ENCODE measurements at places on chromosomes 1 and 21.

GRCh38 chr21:41317458-41317857 is 857 bp downstream of the FAM3B start:
- no peak for DNase-seq

- no peak for DNase-seq
Measured at GRCh38 chr1:246008363-246008831, 498.7 kb downstream of the SMYD3 start.

- DNase-seq, result no peak
Measured at GRCh38 chr1:43351421-43352350, 7.1 kb upstream of the CDC20 start.

DNA sequence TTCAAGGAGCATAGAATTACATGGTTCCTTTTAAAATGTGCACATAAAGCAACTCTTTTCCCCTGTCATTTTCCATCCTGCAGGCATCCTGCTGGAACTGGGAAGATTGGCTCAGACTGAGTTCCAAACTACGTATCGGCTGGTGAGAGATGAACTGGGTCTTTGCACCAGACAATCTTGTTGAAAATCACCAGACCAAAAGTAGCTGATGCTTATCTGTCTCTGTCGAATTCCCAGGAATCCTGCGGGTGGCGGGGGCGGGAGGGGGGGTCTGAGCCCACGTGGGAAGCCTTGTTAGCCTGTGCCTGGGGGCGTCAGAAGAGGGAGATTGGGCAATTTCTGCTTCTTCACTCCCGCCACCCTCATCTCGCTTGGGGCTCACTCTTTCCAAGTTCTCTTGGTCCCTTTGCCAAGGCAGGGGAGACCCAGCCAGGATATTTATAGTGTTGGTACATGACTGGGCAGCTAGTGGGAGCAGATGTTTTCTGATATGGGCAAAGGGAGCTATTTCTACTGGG is 90.1 kb upstream of the SLC25A33 start:
- DNase-seq, result peak; percentile 96

DNA sequence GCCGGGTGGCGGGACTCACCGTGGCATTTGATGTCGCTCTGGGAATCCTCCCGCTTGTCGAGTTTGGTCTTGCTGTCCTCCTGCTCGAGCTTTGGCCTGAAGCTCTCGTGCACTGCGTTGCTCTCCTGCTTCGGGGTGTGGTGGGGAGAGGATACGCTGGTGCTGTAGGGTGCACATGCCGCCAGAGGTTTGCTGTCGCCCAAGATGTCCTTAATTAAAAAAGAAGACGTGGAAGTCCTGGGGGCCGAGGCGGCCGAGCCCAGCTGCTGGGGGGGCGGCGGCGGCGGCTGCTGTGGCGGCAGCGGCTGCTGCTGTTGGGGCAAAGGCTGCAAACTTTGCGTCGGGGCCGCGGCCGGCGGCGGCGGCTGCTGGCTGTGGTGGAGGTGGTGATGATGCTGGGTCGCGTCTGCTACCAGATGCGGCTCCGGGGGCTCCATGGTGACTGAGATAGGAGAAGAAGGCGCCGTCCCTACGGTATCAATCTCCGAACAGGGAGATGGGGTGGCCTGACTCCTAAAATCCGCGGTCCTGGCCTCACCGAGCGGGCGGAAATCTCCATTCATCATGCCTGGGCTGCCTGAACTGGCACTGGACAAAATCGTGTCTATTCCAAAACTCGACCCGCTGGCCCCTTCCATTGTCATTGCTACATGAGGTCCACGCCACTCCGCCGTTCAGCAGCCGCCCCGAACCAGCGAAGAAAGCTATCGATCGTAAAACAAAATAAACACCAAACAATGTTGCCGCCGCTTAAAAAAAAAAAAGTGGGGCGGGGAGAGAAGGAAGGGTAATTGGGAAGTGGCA is at the start of gene BARHL2:
TSS of gene BARHL2 (minus strand) at position 751 of the 804 bp plus-strand sequence. CDS start at position 644, 107 bp downstream.
- no peak for DNase-seq

GRCh38 chr1:94974241-94974640 is 47.3 kb upstream of the CNN3 start:
- peak; percentile 88 for DNase-seq

DNA sequence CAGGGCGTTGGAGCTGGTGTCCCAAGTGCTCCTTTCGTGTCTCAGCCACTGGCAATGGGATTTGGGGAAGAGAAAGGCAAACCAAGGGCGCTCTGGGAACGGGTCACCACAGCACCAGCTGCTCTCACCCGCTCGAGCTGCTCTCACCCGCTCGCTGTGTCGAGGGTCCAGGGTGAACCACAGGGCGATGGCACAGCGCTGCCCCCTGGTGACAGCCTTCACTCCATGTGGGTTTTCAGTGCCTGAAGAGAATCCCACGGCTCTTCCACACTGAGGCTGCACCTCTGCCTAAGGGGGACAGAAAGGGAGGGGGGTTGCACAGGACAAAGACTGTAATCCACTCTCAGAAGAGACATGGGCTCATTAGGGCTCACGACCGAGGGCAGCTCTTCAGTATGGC is 7.1 kb upstream of the CLDN19 start:
- no peak for DNase-seq

- no peak for DNase-seq
Measured at GRCh38 chr1:53265581-53265980, 27.3 kb upstream of the MAGOH start.

- peak; percentile 99 for DNase-seq
Measured at GRCh38 chr1:78004719-78005447, at the start of gene DNAJB4. Gene DNAJB4, plus strand, starts transcription at chr1:78004939. Its CDS starts 172 bp downstream, at chr1:78005111.

- no peak for DNase-seq
Measured at GRCh38 chr1:114082304-114082630, 71.4 kb downstream of the SYT6 start.

DNA sequence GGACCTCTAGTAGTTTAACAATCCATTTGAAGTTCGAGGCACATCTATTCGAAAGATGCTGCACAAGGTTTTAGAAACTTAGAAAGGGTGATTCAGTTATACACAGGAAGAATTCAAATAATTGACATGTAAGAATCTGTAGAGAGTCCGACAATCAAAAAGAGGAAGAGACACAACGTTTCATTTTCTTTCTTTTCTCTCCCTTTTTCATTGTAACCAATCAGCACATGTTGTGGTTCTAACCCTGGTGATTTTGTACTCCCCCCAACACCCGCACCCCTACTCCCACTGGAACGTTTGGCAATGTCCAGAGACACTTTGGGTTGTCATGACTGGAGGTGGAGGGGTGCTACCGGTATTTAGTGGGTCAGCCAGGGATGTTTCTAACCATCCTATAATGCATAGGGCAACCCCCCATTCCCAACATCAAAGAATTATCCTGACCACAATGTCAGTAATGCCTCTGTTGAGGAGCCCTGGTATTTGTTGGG is 4.9 kb downstream of the TGFB2 start:
- DNase-seq, result no peak

DNA sequence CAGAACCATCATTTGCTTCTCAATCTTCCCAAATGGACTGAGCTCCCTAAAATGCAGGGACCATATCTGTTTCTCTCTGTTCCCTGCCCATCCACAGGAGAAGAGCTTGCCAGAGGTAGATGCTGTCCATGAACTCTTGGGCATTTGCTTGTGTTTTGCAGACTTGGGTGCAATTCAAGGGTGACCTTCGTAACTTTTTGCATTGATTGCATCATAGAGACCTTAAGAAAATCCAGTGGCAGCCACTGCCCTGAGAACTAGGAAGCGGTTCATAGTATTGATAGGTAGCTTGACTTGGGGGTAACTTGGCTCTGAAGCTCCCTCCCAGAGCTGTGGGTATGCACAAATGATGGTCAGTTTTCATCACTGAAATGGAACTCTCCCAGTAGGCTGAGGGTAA is 34.3 kb upstream of the EDEM3 start:
- no peak for DNase-seq

GRCh38 chr1:17545356-17545755 is 5.9 kb downstream of the ARHGEF10L start:
- DNase-seq, result peak; percentile 63

GRCh38 chr1:42927920-42928505 is 30.7 kb downstream of the SLC2A1 start:
- no peak for DNase-seq

- DNase-seq, result no peak
Measured at GRCh38 chr1:244174922-244175521, 123.9 kb downstream of the ZBTB18 start.

DNA sequence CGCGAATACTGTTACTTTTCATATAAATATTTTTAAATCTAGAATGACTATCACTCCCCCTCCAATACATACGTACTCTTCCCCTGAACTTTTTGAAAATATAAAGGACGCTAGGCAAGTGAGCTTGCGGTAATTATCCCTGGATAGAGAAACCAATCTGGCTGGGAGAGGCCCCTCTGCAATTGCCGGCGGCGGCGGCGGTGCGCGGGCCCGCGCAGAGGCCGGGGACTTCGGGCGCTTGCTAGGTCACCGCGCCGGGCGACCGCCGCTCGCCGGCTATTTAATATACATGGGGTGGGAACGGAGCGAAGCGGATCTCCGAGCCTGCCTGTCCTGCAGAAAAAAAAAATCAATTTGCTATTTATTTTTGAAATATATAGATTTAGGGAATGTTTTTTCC is 416.3 kb upstream of the ESRRG start:
- no peak for DNase-seq

DNA sequence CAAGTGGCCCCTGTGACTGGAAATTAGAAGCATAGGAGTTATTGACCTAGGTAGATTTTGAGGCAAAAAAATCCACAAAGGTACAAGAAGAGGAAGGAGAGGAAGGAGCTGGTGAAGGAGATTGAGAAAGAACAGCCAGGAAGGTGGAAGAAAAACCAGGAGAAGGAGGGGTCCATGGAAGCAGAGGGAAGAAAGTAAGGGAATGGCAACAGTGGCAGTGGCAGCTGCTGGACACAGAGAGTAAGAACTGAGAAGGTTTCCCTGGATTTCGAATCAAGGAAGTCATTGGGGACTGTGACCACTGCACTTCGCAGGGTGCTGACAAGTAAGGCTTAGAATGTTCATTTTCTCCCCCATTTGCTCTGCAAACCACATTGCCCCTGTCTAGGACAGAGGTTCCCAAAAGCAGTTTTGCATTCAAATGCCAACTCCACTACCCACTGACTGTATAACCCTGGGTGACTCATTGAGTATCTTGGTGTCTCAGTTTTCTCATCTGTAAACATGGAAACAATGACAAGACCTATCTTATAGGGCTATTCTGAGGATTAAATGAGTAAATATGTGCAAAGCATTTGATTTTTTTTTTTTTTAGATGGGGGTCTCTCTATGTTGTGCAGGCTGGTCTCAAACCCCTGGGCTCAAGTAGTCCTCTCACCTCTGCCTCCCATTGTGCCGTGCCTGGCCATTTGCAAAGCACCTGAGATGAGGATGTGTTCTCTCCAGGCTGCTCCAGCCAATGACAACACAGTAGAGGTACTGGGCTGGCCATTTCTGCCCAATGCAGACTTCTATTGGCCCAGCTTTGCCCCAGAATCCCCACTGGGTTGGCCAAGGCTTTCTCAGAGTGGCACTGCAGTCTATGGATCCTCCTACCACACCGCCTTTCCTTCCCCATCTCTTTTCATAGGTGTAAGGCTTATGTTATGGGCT is 9.3 kb upstream of the CAPN2 start:
- DNase-seq, result peak; percentile 28

- DNase-seq, result no peak
Measured at GRCh38 chr1:54597455-54598030, 25.8 kb downstream of the FAM151A start.

DNA sequence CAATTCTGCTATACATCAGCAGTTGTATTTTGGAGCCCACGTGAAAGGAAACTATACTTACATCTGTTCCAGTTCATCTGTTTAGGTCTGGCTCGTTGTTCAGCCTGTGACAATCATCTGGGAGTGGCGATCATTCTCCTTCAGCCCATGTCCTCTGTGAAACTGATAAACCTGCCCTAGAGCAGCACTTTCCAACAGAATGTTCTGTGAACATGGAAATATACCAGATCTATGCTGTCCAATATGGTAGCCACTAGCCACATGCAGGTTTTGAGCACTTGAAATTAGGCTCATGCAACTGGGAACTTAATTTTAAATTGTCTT is 24.5 kb upstream of the COQ8A start:
- DNase-seq, result no peak

Measured in fibroblast of villous mesenchyme (primary cell).